Epithelial cell of proximal tubule (primary cell): ENCODE measurements at places on chromosomes 16 and 17.

- DNase-seq = no peak
Observed at GRCh38 chr16:7369204-7369603, 36.6 kb downstream of the RBFOX1 start.

DNA sequence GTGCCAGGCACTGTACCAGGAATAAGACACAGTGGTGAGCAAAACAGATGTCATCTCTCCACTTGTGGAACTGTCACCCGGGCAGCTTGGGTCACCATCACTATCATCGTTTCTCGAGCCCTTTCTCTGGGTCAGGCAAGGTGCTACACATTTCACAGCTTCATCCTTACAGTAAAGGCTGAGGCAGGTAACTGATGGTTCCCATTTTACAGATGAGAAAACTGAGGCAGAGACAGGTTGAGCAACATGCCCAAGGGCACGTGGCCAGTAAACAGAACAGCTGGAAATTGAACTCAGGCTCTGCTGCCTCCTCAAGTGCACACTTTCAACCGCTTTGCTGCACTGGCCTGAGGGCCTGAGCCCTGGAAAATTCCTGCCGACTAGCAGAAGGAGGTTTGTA is 294.6 kb downstream of the XYLT1 start:
- DNase-seq = no peak

DNA sequence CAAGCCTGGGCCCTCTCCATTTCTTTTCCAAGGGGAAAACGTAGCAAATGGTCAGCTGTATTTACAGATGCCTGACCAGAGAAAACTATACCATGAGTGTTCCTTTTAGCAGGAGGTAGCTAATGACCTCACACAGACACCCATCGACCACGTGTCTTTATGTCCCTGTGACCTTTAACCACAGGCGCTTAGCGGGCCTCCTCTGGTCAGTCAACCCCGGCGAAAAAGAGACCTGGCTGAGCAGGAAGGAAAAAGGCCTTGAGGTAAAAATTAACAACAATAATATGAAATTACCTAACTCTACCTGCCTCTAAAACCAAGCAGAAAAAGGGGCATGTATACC is 9.1 kb downstream of the NUDT16L1 start:
- no peak for DNase-seq

- DNase-seq = no peak
Observed at GRCh38 chr17:1560101-1560857, 2.3 kb downstream of the PITPNA start.

GRCh38 chr16:78437352-78437968 is 338.0 kb downstream of the WWOX start:
- no peak for DNase-seq

- DNase-seq = no peak
Observed at GRCh38 chr17:59219992-59220327, 351 bp upstream of the GDPD1 start.

- DNase-seq = no peak
Observed at GRCh38 chr16:29898804-29899515, 390 bp downstream of the SEZ6L2 start.

- DNase-seq = no peak
Observed at GRCh38 chr17:65220732-65221131, 83.6 kb downstream of the RGS9 start.
